ENCODE measurements at places on chromosomes 3 and 15.

DNA sequence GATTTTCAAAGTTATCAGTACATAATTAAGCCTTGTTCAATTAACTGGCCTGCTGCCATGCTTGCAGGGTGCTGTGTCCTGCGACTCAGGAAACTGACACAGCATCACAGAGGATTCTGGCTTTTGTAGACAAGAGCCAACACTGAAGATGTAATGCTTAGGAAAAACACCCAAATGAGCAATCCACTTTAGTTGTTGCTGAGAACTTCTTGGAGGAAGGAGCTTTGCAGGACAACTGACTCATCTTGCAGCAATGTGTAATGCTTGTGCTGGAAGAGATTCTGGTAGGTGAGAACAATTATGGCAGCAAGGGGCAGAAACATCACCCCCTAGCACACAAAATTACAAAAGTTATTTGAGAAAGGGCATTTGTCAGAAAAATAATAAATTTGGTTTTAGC is 67.6 kb downstream of the NLGN1 start:
- DNase-seq = no peak

GRCh38 chr15:38040615-38041014 is 106.2 kb downstream of the TMCO5A start:
- DNase-seq = no peak

DNA sequence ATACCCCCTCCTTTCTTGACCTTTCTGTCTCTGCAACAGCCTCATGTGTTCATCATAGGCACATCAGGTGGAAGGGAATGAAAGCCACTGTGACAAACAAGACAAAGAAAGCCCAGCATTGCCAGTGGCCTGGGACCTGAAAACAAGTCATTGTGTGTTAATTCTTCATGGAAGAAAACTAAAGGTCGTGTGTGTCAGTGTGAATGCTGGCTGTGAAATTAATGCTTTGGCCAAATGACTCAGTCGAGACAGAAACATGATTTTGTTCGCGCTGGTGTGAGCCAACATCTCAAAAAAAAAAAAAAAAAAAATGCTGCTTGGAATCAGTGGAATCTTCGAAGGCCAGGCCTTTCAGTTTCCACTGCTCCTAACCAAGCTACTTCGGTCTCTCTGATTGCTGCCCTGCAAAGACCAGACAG is 386.5 kb upstream of the PROK2 start:
- no peak for DNase-seq

- DNase-seq = no peak
These were observed 117.5 kb downstream of the PDCD6IP start for GRCh38 chr3:33915796-33916546.

DNA sequence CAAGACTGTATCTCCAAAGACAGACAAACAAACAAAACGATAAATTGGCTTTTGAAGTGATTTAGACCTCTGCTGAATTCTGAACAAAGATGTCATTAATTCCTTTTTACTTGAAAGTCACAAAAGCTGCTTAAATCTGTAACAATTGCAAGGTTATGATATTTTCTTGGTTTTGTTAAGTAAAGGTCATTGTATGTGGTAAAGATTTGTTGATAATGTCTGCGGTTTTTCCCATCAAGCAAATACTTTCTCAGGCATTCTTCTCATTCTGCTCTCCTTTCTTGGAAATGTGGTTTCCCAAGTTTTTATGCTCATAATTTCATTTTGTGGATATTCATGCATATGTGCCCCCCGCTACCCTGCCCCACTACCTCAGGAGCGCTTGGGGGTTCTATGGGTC is 116.5 kb downstream of the SLMAP start:
- no peak for DNase-seq

DNA sequence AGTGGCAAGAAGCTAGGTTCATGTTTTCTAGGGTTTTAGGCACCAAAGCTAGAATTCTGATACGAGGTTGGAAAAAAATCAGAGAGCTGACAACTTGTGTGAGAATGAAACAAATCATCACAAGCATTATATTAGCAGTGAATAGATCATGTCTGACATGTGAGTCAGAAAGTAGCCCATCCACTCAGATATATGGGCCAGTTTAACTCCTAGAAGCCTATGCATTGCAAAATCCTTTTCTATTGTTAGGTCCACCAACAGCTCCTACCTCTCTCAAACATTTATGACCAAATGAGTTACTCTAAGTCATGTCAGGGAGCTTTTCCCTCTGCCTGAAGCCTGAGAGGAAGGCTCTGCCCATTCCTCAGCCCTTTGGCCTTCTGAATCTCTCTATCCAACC is 44.0 kb downstream of the KBTBD12 start:
- DNase-seq = no peak

DNA sequence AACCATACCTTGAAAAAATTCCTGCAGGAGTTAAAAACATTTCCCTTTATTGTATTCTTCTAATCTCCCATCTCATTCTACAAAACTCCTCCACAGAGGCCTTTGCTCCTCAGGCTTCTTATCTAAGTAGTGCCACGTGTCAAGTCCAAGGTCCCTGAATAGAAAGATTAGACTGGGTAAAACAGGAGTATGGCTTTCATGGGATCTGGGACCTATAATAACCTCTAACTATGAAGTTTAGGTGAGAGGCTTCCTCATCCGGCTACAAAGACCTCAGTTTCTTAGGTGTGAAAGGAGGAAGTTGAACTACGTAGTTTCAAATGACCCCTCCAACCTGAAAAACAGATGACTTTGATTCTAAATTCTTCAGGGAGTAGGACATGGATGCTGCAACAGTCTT is 20.0 kb downstream of the GPR15 start:
- DNase-seq = no peak

DNA sequence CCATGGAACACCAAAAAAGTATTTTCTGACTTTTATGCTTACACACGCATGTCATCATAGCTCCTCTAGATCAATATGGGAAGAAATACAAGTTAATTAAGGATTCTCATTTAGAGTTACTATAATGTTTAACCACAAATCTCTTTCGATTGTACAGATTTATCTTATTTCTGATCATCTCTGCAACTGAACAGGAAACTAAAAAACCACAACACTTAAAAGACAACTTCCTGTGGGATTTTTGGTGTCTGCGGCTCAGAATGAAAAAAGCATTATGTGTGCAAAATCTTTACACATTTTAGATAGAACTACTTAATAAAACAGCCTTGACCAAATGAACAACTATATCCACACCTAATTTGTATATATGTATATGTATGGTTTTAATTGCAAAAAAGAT is 3.0 kb upstream of the TJP1 start:
- no peak for DNase-seq

DNA sequence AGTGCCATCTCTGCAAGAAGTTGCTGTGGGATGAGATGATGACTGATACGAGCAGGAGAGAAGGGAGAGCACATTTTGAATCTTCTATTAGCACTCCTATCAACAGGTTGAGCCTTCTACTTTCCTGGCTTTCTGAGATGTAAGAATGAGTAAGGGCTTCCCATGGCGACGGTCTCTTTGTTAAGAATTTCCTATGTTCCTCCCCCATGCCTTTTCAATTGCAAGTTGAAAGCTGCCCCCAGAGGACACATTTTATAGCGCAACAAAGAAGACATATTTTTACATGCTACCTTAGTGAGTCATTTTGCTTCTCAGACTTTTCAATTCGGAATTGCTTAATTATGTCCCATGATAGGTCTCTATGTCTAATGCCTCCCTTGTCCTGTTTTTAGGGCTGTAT is 71.3 kb upstream of the LRTM1 start:
- DNase-seq = no peak

GRCh38 chr15:98599909-98600691 is 48.2 kb upstream of the IGF1R start:
- DNase-seq = peak; percentile 71

DNA sequence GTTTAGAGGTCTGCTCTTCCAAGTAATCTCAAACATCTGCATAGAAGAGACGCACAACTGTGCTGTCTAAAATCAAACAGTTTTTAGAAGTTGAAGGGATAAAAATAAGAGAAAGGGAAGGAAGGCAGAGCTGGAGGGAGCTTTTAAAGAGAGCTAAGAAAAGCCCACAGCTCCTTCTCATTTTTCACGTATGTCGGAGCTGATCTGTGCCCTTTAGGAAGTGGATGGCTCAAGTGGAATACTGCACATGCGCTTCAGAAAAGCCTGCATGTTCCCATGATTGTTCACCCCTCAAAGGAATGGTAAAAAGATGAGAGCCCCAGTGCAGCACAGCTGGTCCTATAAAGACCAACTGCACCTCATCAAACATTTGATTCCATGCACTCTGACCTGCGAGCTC is 207.2 kb downstream of the ADAMTS17 start:
- DNase-seq = no peak

DNA sequence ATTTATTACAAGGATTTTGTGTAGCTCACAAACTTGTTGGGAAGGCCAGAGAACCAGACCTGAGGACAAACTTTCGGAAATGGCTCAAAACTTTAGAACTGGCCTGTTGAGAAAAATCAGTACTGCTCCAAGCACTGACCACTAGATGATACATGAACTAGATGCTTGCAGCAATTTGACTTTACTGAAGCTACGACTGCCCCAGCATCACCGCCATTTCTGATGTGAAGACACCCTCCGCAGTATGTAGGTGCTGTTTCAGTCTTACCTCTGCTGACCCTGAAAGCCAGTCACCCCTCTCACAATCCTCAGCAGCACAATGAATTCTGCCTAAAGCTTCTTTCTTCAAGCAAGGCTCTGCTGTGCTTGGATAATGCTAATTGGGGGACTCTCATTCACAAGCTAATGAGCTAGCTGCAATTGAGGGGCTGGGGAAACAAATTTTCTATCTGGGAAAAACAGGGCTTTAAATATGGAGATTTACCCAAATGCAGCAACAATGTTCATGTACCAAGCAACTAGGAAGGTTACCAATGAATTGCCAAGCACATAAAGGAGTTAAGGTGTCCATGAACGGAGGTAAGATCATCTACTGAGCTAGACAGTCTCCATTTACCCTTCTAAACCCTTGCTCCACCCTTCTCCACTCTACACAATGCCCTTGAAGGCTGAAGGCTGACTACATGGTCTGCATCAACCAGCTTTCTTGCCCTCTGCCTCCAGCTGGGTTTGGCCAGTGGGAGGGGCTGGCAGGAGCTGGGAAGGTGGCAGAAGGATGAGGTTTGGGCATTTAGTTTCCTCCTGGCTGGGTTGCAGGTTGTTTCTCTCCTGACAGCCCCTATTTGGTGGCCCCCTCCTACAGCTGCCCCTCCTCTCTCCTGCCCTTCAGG is 53.2 kb upstream of the FSTL1 start:
- no peak for DNase-seq

GRCh38 chr15:22808761-22809280 is 22.4 kb downstream of the NIPA1 start:
- DNase-seq = peak; percentile 67

DNA sequence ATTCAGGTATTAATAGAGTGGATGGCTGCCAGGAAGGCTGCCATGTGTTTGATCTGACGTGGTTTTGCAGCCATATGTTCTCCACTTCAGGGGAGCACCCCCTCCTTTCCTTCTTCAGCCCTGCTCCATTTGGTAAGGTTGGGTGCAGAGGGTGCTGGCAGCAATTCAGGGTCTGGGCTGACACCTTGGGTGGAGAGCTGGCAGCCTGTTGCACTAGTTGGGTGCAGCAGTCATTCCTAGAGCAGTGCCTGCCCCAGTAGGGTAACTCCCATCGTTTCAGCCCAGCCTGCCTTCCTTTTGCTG is 1.5 kb downstream of the TYRO3 start:
- no peak for DNase-seq

DNA sequence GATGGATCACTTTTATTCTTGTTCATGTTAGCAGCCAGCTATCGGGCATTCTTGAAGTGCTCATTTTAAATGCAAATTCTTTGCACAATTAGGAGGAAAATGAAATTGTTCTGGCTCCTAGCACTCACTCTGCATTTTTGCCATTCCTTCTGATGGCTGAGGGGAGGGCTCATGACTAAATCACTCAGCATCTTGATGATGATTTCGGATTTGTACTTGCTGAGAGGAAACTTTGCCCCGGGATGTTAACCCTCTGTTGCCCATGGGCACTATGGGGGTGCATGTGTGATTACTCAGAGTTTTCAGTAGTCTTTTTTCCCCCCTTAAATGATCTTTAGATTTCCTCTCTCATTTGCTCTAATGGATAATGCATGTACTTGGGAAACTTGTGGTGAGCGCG is 299.6 kb upstream of the C2CD4B start:
- no peak for DNase-seq

GRCh38 chr15:40226736-40227135 is 12.1 kb upstream of the PAK6 start:
- no peak for DNase-seq

Data from suprapubic skin (tissue), 4 donors.